ENCODE measurements at places on chromosomes 16 and 17.

DNA sequence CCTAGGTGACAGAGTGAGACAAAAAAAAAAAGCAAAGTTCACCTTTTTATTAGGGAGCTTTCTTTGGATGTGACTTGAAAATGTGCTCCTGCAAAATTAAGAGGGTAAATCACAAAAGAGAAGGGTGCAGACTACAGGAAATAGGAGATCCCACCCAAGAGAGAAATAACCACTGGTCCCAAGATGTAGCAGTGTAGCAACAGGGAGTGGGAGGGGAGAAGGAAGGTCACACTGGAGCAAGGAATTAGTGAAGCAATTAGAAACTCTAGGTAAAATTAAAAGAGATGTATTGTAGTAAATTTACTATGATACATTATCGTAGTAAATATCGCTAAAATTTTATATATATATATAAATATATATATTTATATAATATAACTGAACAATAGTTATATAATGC lies 12.3 kb upstream of the SPN start:
- no peak for DNase-seq

GRCh38 chr16:81514568-81515258 lies 70.1 kb downstream of the CMIP start:
- DNase-seq: no peak

GRCh38 chr17:29566473-29567303 lies at the start of gene ABHD15:
TSS of gene ABHD15 (minus strand) at chr17:29567037. CDS start at chr17:29566966, 71 bp downstream.
- peak; percentile 82 for DNase-seq

- no peak for DNase-seq
Measured at GRCh38 chr17:7586673-7587419, 3.0 kb downstream of the SOX15 start.

DNA sequence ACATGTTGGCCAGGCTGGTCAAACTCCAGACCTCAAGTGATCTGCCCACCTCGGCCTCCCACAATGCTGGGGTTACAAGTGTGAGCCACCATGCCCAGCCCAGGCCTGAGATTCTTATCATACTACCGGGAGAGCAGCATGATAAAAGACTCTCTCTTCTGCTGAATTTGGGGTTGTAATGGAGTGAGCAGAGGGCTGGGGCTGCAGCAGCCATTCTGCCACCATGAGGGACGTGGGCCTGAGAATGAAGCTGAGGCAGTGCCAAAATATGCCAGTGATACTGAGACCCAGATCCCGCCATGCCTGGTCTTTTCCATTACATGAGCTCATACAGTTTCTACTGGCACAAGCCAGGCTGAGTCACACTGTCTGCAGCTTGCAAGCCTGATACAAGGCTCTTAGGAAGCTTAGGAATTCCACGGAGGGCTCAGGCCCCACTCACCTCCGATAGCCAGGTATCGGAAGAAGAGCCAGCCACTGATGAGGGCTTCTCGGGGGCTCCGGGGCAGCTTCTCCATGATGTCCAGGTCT lies 19.6 kb upstream of the P2RX1 start:
- no peak for DNase-seq

- DNase-seq: peak; percentile 51
Measured at GRCh38 chr17:61406971-61407911, 7.6 kb downstream of the TBX2 start.

DNA sequence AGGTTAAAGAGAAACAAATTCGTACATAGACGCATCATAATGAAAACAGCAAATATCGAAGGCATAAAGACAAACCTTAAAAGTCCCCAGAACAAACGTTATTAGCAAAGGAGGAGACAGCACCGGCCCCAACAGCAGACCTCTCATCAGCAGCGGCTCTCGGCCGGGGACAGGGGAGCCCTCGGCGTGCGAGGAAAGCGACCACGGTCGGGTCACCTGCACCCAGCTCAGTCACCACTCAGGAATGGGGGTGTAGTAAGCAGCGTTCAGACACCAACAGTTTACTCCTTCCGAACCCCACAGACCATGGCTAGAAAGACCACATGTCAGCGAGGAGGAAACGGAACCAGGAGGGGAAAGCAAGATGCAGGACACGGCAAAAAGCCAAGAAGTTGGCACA lies 109.3 kb upstream of the CHMP6 start:
- no peak for DNase-seq

DNA sequence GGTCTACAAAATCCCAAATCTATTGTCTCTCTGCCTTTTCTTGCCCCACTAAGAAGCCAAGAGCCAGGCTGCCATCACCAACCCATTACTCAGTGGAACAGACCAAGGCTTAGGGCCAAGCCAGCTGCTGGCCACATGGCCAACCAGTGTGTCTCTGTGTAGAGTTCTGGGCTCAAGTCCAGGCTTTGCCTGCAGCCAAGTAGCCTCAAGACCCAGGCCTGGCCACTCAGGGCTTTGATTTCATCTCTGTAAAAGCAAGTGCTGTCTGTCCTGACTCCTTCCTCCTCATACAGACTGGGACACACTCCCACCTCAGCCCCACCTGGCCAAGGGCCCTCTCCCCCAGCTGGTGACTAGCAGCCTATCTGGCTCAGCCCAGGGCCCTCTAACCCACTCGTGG lies 14.6 kb downstream of the SREBF1 start:
- DNase-seq: no peak

- no peak for DNase-seq
Measured at GRCh38 chr16:89685916-89686315, 573 bp upstream of the CDK10 start.

All from ecto neural progenitor cell (in vitro differentiated cells).